ENCODE measurements at places on chromosomes 4 and X.

GRCh38 chr4:6120361-6120760, 80.0 kb downstream of the JAKMIP1 start:
- peak; percentile 35 for DNase-seq

- no peak for DNase-seq
Measured at GRCh38 chr4:1544861-1545281, 138.6 kb upstream of the NKX1-1 start.

DNA sequence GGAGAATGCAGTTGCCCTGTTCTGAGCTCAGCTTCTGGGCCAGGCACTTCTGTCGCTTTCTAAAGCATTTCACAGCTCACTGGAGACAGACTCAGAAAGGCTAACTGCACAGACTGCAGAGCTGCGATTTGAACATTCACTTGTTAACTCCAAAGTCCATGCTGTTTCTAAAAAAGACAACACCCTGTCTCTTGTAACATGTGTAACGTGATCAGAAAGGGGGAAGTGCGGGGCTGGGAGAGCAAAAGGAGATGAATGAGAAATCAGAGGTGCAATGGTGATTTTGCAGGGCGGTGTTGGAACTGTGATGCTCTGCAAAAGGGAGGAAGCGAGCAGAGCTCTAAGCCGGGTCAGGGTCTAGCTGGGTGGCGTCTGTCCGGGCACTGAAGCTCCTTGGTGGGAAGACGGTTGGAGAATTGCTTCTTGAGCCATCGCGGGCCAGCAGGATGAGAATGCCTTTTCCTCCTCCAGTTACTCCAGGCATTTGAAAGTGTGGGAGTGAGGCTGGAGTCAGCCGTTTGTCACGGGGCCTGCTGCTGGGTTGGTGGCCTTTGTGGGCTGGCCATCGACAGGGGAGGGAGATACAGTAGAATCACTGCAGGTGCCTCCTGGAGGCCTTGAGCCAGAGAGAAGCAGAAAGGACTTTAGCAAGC, 20.3 kb downstream of the TBC1D14 start:
- no peak for DNase-seq

DNA sequence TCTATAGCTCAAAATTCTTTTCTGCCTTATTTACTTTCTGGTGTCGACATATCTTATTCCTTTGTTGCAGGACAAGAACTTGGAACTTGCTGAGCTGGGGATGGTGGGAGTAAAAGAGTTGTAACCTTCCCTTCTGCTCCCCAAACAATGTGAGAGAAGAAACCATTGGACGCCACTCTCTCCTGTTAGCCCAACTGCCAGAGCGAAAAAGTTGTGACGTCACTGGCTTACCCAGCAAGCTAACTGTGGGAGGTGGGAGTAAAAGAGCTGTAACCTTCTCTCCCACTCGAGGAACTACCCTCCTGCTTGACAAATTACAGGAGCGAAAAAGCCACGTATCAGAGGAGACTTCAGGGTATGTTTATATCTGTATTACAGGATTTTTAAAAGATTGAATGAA, 90.0 kb upstream of the PCDH10 start:
- DNase-seq: no peak

- DNase-seq: no peak
Measured at GRCh38 chr4:8745005-8745790, 126.4 kb downstream of the HMX1 start.

- peak; percentile 76 for DNase-seq
Measured at GRCh38 chrX:40167850-40168479, 70.2 kb upstream of the BCOR start.

- DNase-seq: no peak
Measured at GRCh38 chr4:10421344-10422055, 35.7 kb downstream of the ZNF518B start.

DNA sequence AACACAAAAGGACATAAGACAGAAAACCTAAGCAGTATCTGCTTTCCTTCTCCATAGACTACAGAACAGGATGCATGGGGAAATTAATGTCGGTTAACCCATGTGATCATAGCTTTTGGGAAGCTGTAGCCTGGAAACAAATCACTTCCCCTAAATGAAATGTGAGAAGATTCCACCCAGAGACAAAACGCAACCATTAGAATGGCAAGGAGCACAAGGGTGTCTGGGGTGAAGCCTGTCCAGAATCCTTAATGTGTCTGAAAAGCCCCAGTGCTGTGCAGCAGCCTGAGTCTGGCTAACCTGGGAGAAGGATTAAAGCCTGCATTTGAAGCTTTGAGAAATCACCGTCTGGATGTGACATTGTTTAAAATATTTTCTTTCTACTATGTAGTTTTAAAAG, 213.3 kb downstream of the ANKRD50 start:
- DNase-seq: no peak

DNA sequence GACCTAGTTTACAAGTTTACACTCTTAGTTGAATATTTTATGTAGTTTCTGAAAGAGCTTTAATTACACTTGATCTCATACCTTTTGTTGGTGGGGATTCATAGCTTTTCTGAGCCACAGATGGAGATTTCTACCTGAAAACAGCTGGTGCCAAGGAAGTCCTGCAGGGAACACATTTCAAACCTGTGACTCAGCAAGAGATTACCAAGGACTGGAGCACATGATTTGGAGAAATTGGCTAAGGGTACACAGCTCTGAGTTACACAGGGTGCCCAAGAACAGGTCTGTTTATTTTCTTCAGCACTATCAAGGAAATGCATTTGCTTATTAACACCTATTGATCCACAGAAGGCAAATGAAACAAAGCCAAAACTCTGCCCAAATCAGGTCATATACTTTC, 691.5 kb downstream of the KCTD8 start:
- no peak for DNase-seq

GRCh38 chrX:134712272-134712671, 54.0 kb upstream of the PLAC1 start:
- no peak for DNase-seq

- no peak for DNase-seq
Measured at GRCh38 chr4:14043203-14043602, 415.7 kb upstream of the BOD1L1 start.

GRCh38 chr4:174005422-174005821, 278.0 kb downstream of the FBXO8 start:
- DNase-seq: no peak

DNA sequence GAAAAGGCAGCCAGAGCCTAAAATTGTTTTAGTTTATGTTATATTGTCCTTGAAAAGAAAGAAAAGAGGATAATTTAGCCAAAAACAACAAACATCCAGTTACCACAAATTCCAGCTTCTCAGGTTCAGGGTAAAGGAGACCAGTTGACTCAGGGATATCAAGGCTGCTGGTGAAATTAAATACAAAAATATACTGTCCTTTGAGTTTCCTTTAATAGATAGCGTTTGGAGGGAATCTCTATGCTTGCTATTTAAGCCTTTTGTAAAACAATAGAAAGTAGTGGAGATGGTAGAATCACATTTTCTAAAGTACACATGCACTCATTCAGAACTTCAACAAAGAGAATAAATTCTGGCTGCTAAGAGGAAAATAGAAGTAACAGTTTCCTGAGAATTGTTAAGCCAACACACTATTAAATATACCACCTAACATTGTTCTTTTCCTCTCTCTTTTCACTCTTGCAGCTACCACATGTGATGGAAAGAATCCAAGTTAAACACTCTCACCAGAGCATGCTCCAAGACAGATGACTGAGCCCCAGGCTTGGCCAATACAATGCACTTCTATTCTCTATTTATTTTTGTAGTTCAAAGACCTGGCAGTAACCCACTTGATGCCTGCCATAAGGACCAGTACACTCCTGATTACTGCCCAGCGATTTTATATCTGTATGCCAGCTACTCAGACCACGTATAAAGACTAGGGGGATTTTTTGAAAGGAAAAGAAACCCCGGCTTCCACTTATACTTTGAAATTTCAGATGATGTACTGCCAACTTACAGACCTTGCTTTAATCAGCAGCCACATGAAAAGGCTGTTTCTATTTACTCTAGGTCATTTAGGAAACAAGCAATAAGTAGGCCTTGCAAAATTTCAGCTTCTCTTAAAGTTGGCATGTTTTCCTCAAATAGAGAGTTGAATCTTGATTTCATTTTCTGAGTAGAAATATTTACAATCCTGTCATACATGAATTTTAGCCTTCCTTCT, 756.9 kb downstream of the FAT4 start:
- no peak for DNase-seq

GRCh38 chrX:115561605-115562479, 868 bp downstream of the PLS3 start:
- peak; percentile 82 for DNase-seq

DNA sequence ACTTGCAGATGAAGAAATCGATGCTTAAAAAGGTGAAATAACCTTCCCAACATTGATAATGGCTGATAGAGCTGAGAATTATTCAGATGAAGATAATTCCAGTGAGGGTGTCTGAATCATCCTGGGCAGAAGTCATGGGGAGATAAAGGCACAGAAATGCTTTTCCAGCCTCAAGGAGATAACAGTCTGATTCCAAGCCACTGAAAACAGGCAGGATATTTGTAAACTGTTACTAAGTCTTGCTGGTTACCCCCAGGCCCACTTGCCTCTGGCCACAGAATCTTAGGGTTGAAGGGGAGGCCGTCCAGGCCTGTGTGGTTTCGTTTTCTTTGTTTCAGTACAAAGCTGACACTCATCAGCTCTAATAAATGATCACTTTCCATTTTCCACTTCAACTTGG, 158.5 kb downstream of the SH3KBP1 start:
- no peak for DNase-seq

DNA sequence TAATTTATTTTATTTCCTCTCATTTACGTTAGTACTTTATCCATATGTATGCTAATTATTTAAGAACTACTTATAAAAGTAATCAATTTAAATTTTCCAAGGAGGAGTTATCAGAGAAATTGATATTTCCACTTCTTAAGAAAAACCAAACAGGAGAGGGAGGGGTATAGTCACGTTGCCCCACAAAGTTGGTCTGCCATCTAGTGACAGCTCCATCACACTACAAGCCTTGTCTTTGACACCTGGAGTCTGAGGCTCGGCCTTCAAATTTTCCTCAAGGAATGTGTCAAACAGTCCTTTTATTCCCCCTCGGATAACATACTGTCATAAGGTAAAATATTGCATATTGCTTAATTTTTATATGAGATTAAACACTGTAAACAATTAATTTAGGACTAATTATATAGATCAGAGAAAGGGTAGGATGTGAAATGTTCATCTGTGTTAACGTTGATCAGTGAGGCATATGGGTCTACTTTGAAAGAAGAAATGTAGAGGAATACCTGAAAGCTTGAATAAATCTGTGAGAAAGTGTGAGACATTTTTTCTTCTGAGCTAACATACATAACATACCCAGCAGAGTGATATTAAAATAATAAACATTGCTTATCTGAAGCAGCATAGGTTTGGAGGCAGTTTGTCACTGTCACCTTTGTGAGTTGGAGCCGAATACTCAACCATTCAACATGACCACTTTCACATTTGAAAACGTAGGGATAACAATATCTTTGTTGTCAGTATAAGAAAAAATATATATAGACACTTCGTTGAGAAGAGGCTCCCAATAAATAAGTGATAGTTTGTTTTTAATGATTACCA, 114.4 kb downstream of the GLRA3 start:
- DNase-seq: no peak

GRCh38 chr4:59127743-59128142, 2017.6 kb upstream of the IGFBP7 start:
- no peak for DNase-seq

DNA sequence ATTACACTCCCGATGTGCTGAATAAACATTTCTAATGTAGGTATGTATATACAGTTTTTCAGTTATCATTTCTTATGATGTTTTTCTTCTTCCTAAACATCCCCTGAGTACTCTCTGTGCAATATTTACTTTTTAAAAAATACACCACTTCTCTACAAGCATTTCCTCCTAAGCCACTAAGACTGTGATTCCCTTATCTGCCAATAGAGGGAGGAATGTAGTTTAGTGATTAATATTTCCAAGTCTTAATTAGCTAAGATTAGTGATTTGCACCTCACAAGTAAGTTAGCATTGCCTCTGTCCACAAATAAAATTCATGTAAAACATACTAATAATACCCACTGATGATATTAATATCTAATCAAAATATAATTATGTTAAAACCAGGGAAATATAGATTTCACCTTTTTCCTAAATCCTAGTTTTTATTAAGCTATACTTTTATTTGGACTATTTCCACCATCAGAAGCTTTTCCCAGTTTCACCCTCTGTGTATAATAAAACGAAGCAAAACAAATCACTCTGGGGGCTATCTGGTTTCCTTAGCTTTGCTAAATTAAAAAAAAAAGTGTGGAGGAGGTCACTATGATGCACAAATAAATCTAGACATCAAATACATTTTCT, 909.1 kb downstream of the FAT4 start:
- no peak for DNase-seq

DNA sequence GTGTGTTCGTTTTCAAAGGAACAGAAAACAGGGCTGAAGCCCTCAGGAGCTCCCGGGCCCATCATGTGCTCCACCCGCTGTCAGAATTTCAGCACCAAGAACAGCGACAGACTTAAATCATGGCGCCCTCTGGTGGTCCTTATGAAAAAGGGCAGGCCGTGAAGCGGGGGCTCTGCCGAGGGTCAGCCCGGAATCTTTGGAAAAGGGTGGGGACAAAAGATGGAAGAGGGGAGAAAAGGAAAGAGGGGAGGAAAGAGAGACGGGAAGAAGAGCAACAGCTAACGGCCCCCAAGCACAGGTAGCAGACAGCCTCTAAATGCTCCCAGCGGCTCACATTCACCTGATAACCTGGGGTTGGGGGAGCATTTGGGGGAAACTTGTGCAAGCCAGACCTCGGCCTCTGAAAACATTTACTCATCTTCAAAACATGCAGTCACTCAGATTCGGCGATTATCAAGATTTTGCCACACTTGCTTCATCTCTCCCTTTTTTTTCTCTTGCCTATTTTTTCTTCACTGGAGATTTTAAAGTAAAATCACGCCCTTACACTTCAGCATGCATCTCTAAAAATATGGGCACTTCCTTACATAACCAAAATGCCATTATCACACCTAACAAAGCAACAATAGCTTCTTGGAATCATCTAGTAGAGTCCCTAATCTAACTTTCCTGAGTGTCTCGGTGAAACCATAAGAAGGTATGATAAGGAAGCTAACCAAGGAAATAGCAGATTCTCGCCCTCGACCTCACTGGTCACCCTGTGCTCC, 28.1 kb upstream of the MAN2B2 start:
- DNase-seq: no peak

DNA sequence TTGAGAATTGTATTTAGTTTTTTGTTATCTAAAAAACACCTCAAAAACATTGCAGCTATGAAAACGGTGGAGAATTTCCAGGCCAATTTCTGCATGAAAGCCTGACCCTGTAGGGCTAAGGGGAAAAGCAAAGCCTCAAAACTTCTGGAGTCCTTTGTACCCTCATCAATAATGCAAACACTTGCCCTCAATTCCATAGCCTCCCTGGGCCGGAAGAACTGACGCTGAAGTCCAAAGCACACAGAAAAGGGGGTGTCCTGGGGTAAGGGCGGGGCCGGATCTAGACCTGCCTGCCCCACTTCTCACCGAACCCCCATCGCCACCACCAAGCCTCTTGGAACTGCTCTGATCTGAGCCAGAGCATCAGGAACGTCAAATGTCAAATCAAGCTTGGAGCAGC, 173.9 kb upstream of the S100G start:
- no peak for DNase-seq

GRCh38 chr4:98566361-98567008, 91.9 kb downstream of the TSPAN5 start:
- DNase-seq: no peak
